ENCODE measurements at places on chromosomes 16 and 17.

DNA sequence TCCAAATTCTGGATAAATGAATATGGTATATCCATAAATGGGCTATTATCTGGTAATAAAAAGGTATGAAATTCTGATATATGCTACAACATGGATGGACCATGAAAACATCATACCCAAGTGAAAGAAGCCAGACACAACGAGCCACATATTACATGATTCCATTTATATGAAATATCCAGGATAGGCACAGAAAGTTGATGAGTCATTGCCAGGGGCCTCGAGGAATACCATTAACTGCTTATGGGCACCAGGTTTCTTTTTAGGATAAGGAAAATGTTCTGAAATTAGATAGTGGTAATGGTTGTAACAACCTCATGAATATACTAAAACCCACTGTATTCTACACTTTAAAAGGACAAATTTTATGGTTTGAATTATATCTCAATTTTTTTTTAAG, 123.2 kb downstream of the PITPNC1 start:
- DNase-seq: no peak

- DNase-seq: no peak
Measured at GRCh38 chr16:64586781-64587180, 535.1 kb downstream of the CDH11 start.

DNA sequence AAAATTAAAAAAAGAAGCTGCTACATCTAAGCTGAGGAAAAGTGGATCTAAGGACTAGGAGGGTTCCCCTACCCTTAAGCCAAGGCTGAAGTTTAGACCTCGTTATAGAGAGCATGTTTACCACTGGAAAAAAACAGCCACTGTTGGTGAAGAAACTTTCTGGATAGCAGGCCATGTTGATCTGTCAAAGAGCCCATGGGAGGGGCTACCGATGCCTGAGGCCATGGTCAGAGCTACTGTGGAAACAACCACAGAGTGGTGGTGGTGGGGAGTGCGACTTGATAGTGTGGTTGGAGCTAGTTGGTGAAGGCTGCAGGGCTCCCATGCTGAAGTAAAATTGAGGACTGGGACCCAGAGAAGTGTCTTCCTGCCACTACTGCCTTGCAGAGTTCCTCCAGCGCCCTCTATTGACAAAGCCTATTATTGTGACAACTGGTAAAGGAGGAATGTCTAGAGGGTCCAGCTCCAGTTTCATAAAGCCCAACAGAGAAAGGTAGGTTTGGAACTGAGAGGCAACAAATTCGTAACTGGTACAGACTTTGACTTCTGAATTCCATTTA, 12.7 kb upstream of the FAM20A start:
- DNase-seq: no peak

- no peak for DNase-seq
Measured at GRCh38 chr17:81329927-81330883, 35.1 kb upstream of the SLC38A10 start.

- no peak for DNase-seq
Measured at GRCh38 chr16:27824786-27825185, 238.7 kb downstream of the GSG1L start.
